NCI-H2227 treated with DMSO at 0.1 percent for 48 hours (cell line): ENCODE measurements at places on chromosomes 1 and 21.
A peak's percentile ranks its signal among the peaks of the same experiment; 100 is the strongest.

- no peak for DNase-seq
These were observed 85.1 kb downstream of the STUM start for GRCh38 chr1:226633541-226634165.

GRCh38 chr1:23854568-23854967, 13.5 kb downstream of the FUCA1 start:
- no peak for DNase-seq

DNA sequence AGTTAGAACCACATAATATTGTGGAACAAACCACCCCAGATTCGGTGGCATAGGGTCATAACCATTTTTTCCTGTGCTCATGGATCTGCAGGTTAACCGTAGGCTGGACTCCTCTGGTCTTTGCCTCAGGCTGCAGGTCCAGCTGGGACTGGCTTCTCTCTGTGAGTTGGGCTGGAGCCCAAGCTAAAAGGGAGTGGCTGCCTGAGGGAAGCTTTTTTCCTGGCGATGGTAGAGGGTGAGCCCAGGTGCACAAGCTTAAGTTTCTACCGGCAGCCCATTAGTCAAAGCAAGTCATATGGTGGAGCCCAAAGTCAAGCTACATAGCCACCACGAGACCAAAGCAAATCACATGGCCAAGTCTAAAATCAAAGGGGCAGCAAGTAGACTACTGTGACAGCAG, 13.8 kb downstream of the EPHX4 start:
- DNase-seq: no peak

GRCh38 chr1:1309251-1310108, 1.1 kb downstream of the PUSL1 start:
- DNase-seq: no peak

- no peak for DNase-seq
These were observed 21.4 kb downstream of the RUNX3 start for GRCh38 chr1:24908591-24909259.

- DNase-seq: no peak
These were observed 3.8 kb downstream of the IL22RA1 start for GRCh38 chr1:24139222-24139489.

DNA sequence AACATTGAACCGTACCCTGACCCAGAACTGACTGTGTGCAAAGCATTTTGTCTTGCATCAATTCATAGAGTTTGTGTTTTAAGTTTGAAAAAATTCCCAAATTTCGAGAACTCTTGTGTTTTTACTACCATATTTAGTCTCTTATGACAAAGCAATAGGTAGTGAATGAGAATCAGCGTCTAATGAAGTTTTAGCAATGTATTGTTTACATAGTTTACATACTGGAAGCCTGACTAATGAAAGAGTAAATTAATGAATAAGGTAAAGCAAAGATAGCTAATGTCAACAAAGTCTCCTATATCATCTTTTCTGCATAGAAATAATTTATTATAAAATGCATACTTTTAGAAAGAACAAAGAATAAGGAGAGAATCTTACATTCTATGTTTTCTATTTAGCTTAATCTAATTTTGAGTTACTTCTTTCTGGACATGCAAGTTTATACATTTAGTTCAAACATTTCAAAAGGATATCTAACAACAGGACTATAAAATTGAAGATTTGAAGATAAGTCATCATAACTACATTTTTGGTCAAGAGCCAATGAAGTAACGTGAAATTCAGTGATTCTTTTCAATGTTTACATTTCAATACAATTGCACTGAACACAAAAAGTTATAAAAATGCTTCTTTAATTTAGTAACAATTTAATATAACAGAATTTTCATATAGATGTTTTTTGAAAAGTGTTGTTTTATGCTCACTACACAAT, 1943.7 kb downstream of the NCAM2 start:
- no peak for DNase-seq

DNA sequence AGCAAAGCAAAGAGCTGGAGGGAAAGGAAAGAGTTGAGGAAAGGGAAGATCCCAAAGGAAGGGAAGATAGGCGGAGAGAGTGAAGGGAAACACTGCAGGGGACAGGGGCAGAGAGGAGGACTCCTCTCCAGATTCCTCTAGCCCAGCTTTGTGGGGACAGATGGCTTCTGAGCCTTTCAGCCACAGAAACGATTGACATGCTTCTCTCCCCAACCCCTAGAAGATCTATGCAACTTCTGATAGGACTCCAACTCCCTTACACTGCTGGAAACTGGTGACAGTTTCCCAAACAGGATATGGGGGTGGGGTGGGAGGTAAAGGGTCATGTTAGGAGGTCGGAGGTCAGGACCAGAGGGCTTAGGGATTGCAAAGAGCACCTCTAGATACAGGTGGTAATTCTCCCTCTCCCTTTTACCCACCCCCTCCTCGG, 6.5 kb downstream of the MEX3A start:
- DNase-seq: no peak

DNA sequence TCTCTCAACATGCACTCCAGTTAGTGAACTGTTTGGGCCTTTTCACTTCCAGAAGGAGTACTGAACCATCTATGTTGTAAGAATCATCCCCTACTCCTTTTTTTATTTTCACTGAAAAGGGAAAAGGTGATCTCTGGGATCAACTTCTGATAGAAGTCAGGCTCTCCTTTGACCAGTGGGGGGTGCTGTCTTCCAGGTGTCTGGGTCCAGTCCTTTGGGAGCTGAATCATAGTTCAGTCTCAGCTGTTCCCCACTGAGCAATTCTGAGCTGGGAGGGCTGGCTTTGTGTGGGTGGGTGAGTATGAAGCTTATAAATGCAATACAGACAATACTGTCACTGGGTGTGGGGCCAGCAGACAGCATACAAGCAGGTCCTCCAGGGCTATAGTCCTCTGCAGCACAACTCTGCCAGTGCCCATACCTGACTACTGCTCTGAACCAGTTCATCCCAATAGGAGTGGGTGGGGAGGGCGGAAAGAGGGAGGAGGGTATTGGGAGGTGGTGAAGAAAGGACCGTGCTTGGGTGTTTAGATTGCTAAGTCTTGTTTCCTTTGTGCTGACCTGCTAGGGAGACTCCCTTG, 12.5 kb upstream of the SARS1 start:
- DNase-seq: peak; percentile 28

- DNase-seq: no peak
These were observed 1187.4 kb upstream of the NCAM2 start for GRCh38 chr21:19810779-19811178.

GRCh38 chr1:205014783-205015182, 28.2 kb upstream of the CNTN2 start:
- DNase-seq: no peak

DNA sequence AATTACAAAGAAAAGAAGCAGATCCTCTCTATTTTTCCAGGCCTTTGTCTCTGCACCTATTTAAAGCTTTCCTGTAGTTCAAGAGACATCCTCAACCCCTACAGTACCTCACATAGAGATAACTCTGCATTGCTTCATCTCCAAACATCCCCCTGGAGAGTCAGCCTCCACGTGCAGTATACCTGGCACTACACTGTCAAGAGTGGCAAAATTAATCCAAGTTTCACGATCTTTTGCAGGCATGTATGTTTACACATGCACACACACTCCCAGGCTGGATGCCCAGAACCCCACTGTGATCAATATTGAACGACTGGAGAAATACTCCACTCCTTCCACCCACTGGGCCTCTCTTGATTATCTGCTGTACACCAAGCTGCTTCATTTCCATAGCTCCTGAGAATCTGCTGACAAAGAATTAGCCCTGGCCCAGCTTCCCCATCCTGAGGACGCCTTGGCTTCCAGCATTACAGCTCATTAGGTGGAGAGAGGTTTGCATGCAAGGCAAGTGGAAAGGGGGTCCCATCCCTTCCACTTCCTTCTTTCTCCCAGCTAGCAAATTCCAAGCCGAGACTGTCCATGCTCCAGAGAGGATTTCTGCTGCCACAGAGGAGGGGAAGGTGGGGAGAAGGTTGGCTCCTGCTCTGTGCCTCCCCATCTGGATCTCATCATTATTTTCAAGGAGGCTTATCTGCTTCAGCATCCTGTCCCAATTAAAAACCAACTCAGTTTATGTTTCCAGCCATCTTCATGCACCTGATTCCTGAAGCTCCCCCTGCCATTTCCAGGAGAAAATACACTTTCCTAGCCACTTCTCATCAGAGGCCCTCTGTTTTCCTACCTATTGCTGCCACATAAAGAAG, 66.5 kb upstream of the GOLT1A start:
- DNase-seq: no peak

DNA sequence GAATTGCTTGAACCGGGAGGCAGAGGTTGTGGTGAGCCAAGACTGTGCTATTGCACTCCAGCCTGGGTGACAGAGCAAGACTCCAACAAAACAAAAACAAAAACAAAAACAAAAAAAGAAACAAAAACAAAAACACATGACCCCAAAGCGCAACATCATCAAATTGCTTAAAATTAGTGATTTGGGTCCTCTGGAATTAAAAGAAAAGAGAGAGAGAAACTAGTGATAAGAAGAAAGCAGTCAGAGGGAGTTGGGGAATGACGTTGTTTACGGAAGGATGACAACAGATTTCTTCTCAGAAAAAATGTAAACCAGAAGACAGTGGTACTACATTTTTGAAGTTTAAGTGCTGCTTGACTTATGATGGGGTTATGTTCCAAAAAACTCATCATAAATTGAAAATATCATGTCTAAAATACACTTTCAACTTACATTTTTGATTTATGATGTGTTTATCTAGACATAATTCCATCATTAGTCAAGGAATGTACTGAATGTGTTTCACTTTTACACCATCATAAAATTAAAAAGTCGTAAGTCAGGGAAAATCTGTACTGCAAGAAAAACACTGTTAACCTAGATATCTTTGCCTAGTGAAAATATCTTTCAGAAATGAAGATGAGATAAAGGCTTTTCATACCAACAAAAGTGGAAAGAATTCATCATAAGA, 88.0 kb downstream of the MT1HL1 start:
- DNase-seq: no peak

- no peak for DNase-seq
These were observed 1.9 kb upstream of the GPR52 start for GRCh38 chr1:174445817-174446216.

- no peak for DNase-seq
These were observed 2.2 kb downstream of the RNF19B start for GRCh38 chr1:32962248-32962896.

- DNase-seq: no peak
These were observed 127.1 kb upstream of the GADD45A start for GRCh38 chr1:67557696-67558448.

DNA sequence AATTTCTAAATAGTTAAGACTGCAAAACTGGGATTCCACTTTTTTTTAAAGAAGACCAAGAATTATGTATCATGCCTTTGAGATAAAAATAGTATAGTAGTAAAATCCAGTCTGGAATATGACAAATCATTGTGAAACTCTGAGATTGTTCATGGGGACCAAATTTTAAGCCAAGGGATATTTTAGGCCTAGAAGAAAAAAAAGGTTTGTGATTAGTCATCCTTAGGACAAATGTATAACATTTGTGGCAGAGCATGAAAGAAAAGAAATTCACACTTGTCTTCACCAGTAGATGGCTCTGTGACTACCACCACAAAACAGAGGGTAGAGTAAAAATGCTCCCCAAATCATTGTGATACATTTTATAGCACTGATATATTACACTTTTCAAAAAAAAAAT, 226.1 kb downstream of the KCTD3 start:
- DNase-seq: no peak

- no peak for DNase-seq
These were observed 66.8 kb downstream of the COLGALT2 start for GRCh38 chr1:183970516-183971300.

DNA sequence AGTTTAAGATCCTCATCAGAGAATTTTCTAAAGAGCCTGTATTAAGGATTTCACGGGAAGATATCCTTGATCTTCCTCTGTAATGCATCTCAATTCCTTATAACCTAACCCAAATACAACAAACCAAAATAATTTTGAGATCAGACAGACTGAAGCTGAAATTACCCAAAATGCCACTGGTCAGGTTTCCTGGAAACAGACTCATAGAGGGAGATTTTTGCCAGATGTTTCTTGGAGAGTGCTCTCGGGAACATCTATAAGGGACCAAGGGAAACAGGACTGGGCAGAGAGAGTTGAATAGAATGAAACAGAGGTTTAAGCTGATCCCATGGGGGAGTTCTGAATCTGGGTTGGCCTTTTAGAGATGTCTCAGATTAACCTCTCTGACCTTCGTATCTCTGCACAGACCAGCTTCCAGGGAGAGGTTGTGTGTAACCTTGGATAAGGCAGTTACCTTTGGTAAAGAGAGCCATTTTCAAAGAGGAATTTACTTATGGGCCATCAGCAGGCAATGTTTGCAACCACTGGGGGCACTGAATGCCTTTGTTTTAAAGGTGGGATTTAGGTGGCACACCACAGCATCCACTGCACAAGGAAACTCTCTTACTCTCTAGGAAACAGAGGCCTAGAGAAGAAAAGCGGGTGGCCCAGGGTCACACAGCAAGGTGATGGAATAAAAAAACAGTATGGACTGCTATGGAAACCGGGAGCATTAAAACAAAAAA, 130.8 kb upstream of the SGIP1 start:
- no peak for DNase-seq

- peak; percentile 96 for DNase-seq
These were observed 2.6 kb upstream of the IRF2BP2 start for GRCh38 chr1:234612352-234613127.

DNA sequence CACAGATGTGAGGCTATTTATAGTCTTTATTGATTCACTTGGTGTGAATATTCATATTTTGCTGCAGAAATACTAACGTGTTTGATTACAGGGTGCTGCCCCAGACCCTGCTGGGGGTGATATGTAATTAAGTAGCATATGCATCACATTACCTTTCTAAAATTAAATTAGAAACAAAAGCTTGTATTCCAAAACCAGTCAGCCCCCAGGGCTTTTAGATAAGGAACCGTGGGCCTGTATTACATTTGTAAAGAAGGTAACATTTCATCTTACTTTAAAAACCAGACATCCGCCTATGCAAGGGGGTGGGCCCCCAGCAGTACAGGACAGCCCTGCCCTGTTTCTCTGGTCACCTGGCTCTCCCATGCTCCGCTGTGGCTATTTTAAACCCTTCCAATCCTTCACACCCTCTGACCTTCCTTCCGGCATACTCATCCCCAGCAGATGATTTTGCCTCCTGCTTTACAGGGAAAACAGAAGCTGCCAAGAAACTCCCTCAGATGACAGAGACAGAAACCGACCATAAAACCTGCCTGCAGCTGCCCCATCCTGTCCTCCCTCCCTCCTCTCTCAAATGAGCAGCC, 22.0 kb upstream of the KCNC4 start:
- no peak for DNase-seq

- DNase-seq: no peak
These were observed 176.9 kb upstream of the CAMK1G start for GRCh38 chr1:209406595-209406994.

DNA sequence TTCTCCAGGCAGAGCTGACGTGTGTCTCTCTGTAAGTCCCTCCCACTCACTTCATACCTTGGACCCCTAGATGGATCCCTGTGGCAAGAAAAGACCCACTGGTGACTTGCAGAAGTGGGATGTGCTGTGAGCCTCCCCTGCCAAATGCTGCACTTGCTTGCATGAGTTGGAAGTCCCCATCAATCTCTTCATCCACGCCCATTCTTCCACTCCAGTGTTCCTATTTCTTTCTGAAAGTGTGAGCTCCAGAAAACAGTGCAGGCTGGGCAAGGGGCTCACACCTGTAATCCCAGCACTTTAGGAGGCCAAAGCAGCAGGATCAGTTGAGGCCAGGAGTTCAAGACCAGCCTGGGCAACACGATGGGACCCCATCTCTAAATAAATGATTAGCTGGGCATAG, 254.1 kb upstream of the IRF2BP2 start:
- no peak for DNase-seq

- no peak for DNase-seq
These were observed 6.3 kb upstream of the ADAR start for GRCh38 chr1:154614247-154614646.
